Activated CD8-positive, alpha-beta memory T cell treated with anti-CD3 and anti-CD28 coated beads for 24 hours (primary cell): ENCODE measurements at places on chromosomes 16 and 17.

DNA sequence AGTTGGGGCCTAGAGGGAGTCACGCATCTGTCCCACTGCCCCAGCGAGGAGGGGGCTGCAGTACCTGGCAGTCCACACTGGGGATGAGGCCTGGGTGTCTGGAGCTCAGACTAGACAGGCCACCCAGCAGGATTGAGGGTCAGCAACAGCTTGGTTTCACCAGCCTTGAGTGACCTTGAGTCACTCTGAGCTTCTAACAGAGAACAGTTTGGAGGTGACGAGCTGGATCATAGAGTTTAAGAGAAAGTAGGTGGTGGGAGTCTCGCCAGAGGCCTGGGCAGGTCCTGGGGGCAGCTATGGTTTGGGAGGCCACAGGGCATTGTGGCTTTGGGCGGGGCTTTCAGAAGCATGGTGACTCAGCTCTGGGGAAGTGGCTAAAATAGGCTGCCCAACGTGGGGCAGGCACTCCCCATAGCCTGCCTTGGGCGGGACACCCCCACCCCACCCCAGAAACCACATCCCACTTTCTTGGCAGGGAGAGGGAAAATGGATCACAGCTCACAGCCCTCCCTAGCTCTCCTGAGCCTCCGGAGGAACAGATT lies 20.5 kb downstream of the CDC42EP4 start:
- no peak for DNase-seq

GRCh38 chr17:41655611-41656111 lies 31.3 kb upstream of the KRT17 start:
- DNase-seq: no peak

- peak; percentile 21 for DNase-seq
These were observed 7.6 kb downstream of the PRR29 start for GRCh38 chr17:64005734-64006167.

DNA sequence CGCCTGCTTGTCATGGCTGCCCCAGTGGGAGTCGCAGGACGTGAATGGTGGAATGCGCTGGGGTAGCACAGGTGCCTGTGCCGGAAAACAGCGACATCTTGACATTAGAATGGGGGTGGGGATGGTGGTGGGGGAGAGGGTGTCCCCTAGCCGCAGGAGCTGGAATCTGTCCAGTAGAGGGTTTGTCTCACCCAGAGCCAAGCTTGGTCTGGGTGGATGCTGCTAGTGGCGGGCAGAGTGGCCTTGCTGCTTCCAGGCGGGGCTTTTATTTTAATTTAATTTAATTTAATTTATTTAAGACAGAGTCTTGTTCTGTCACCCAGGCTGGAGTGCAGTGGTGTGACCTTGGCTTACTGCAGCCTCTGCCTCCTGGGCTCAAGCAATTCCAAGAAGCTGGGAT lies 7.7 kb downstream of the BAIAP2 start:
- DNase-seq: no peak

DNA sequence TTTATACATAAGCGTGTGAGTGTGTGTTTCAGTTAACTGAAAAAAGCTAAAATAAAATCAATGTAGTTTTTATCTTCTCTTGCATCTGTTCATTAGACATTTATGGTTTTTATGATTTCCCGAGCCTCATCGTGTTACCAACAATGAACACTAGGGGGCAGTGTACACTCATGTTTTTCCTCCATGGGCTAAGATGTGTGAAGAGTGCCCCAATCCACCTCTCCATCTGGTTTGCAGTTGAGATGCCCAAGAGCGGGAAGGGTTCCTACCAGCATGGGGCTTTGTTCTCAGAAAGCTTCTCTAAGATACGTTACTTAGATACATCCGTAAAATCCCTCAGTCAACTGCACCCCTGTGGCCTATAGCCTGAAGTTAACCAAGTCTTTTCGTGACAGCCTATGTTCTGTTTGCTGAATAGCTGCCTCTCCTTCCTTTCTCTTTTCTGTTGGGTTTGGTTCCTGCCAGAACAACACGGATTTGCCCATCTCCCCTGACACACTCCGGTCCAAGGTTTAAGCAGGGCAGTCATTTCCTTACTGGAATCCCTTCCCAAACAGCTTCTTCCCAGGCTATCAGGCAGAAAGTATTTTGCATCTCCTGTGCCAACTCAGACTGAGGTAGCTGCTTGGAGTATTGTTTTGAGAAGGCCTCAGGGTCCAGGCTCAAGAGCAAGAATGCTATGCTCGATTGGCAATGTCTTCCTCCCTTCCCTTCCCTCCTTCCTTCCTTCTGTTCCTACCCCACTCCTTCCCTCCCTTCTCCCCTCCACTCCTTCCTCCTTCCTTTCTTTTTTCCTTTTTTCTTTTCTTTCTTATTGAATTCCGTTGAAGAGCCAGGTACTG lies 12.9 kb upstream of the ELAC2 start:
- peak; percentile 69 for DNase-seq

DNA sequence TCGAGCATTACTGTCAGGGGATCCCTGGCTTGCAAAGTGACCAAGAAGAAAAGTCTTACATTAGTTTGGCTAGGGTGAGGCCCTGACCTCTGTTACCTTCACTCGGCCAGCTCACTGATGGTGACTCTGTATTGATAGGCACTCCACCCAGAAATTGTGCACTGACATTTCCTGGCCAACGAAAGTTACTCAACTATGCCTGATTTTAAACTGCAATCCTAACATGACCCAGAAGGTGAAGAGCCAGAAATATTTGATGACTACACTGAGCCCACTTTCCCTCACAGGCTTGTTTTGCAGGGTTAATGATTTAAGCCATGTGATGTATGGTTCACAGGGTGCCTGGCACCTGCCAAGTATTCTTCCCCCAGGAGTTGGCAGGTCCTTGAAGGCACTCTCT lies 208.2 kb upstream of the MAF start:
- no peak for DNase-seq

GRCh38 chr16:68734782-68735181 lies 2.3 kb upstream of the CDH1 start:
- DNase-seq: no peak

GRCh38 chr16:77610496-77610895 lies 111.8 kb upstream of the NUDT7 start:
- no peak for DNase-seq
